T-cell (primary cell): ENCODE measurements at places on chromosomes 16 and 17.
A peak's percentile ranks its signal among the peaks of the same experiment; 100 is the strongest.

GRCh38 chr17:27423651-27424050, 32.6 kb upstream of the KSR1 start:
- DNase-seq, result no peak

DNA sequence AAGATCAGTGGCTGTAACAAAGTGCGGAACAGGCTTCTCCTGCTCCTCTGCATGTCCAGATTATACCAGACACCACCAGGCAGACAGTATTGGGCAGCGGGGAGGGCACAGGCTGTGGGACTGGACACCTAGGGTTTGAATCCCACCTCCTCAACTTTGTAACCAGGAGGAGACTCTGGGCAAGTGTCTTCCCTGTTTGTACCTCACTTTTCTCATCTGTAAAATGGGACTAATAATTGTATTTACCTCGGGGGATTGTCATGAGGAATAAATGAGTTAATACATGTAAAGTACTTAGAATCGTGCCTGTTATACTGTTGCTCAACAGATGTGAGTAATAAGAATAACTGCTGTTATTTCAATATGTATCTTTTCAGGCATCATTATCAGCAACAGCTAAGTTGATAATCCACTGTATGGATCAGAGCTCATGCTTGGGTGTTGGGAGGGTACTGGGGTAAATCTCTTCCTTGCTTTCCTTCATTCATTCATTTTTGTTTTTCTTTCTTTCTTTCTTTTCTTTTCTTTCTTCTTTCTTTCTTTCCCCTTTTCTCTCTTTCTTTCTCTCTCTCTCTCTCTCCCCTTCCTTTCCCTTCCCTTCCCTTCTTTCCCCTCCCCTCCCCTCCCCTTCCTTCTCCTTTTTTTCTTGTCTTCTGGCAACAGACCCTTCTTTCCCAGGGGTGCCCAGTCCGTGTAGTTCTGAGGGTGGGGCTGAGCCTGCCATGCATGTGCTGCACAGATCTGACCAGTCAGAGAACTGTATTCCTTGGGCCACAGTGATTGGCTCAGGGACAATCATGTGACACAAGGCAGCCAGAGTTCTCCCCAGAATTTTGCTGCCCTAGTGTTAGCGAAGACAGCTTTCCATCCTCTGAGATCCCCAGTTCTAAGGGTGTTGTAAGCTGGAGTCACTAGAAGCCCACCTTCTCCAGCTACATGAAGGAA, 25.3 kb upstream of the BRD7 start:
- DNase-seq, result no peak

- no peak for DNase-seq
Measured at GRCh38 chr16:842061-842476, 41.5 kb upstream of the GNG13 start.

- no peak for DNase-seq
Measured at GRCh38 chr16:48184681-48185080, 28.9 kb upstream of the ABCC12 start.

GRCh38 chr16:29029168-29029994, 44.5 kb downstream of the LAT start:
- peak; percentile 20 for DNase-seq

DNA sequence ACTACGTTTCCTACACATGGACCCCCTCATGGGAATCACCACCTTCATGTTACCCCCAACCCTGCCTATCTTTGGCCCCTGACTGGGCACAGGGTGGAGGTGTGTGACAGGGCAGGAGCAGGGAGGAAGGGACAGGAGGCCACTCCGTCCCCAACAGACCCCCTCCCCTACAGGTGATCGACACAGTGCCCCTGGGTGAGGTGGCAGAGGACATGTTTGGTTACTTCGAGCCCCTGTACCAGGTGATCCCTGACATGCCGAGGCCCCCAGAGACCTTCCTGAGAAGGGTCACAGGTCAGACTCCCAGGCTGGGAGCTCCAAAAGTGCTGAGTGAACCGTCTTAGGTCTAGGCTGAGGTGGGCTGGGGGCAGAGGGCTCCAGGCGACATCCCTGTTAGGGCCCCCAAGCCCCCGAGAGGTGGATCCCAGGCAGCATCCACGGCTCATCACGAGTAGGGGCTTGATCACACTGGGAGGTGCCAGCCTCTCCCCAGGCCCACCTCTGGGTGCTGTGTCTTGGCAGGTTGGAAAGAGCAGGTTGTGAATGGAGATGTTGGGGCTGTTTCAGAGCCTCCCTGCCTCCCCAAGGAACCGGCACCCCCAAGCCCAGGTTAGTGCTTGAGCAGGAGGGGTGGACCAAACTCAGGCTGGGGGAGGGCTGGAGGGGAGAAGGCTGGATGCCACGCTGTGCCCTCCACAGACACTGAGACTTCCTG, 1.5 kb downstream of the ACBD4 start:
- DNase-seq, result no peak

DNA sequence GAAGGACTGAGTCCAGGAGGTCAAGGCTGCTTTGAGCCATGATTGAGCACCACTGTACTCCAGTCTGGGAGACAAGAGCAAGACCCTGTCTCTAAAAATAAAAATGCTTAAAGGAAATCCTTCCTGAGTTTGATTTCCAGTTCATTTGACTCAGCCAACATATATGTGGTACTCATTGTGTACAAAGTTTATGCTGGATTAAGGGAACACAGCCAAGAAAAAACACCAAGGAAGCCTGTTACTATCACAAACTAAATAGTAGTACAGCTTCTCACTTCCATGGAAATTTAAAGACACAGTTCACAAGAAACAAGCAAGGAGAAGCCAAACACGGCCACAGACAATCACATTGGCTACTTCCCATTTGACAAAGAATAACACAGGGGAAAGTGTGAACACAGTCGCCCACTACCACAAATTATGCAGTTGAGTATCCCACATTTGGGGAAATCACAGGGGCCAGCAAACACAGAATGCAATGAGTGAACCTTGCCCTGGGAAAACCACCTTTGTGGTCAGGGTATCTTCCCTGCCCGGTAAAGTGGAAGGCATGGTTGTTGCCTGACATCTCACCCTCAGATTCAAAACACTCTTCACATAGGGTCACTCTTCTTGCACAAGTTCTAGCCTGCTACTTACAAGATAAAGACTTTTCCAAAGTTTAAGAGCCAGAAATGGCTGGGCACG, 14.5 kb downstream of the TEX14 start:
- no peak for DNase-seq

DNA sequence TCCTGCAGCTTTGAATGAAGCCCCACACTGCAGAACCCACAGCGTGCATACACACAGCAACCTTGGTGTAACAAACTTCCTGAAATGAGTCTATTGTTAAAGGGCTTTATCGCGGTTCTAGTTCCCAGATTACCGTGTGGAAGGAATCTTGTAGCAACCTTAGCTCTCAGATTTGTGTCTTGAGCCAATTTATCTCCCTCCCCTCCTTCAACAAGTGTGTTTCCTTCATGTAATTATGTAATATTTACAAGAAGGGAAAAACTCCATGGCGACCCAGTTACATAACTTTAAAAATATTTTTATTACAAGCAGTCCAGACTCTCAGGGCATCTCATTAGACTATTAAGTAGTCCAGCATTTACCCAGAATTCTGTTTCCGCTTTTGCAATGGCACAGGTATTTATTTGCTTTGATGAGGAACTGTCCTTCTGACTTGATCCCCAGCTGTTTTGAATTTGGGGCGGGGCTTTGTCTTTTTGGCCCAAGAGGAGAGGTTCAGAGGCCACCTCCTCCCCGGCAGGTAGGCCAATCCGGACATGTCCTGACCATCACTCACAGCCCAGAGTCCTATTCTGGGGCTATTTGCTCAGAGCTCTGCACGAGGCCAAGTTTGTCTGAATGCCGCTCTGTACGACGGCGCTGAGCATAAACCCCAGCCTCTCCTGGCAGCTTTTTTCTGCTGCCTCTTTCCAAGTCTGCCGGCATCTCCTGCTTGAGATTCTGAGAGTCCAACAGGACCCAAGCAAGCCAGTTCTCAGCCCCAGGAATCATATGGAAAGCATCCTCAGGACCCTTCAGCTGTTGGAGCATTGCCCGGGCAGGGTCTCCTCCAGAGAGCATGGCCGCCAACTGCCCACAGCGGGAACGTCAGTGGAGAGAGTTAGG, 35.6 kb downstream of the CLEC16A start:
- DNase-seq, result no peak

- no peak for DNase-seq
Measured at GRCh38 chr16:77705351-77705750, 17.0 kb upstream of the NUDT7 start.

DNA sequence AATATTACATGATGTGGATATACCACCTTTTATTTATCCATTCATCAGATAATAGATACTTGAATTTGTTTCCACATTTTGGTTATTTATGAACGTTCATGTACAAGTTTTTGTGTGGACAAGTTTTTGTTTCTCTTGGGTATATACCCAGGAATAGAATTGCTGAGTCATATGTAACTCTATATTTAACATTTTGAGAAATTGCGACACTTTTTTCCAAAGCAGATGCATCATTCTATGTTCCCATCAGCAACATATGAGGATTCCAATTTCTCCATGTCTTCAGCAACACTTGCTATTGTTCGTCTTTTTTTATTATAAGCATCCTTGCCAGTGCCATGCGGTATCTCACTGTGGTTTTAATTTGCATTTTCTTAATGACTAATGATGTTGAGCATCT, 93.9 kb downstream of the GSG1L start:
- no peak for DNase-seq

DNA sequence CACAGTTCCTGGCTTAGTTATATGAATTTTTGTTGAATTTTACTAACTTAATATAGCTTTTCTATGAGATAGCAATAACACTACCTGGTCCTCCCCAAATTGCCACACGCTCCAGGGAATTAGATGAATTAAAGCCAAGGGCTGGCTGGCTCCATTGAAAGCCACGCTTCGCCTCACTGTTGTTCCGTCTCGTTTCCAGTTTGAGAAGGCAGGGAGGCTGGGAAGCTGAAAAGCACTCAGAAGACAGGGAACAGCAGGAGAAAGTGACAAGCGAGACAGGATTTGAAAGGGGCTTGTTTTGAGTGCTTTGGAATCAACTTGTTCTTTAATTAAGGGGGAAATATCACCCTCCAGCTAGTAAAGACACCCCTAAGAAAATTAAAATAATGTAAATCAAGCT, 425.3 kb downstream of the CA10 start:
- DNase-seq, result no peak

- no peak for DNase-seq
Measured at GRCh38 chr16:49150341-49150740, 131.3 kb downstream of the CBLN1 start.
